ENCODE measurements at places on chromosomes 3 and 15.

DNA sequence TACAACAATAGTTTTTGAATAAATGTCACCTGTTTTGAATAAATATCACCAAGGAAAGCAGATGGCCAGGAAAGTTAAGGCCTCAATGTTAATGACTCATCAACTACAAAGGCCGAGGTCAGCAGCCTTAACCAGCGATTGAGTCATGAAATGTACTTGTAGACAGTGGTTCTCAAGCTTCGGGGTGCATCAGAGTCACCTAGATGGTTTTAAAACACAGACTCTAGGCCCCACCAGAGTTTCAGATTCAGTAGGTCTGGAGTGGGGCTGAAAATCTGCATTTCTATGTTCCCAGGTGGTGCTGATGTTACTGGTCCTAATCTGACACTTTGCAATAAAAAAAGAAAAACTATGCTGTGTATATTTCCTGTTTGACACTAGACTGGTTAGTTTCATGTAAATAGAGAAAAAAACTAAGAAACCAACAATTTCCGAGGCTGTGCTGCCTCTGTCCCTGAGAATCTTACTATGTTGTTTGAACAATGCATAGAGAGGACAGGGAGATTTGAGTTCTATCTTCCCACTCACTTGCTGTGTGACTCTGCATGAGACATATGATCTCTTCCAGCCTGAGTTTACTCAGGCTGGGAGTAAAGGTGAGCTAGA is 9.8 kb downstream of the RAB27A start:
- no peak for DNase-seq

GRCh38 chr15:65020419-65020818 is 9.0 kb downstream of the MTFMT start:
- DNase-seq: no peak

DNA sequence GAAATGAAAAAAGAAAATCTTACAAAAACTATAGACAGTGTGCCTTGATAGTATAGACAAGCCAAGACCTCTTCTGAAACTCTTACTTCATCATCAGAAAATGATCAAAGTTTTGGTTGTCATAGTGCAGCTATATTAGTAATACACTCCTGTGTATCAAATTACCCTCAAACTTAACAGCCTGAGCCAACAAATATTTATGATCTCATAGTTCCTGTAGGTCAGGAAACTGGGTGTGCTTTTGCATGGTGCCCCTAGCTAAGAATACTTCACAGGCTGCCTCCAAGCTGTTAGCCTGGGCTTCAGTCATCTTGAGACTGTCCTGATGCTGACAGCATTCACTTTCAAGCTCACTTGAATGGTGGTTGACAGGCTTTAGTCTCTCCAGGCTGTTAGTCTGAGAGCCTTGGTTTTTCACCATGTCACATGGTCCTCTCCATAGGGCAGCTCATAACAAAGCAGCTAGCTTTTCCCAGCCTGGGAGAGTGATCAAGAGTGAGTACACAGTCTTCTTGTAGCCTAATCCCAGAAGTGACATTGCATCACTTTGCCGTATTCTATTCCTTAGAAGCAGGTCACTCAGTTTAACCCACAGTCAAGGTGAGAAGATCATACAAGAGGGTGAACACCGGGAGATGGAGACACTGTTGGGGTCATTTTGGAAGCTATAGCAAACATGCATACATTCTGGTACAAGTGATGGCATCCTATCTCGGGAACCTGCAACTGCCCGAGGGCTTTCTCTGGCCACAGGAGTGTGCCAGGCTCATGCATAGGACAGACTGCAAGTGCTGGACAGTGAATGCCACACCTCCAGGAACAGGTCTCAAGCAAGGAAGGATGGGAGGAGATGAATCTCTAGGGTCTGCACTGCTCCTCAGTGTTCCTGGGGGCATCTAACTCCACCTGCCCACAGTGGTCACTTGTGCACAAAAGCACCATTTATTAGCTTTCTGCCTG is 173.4 kb upstream of the CADPS start:
- no peak for DNase-seq

DNA sequence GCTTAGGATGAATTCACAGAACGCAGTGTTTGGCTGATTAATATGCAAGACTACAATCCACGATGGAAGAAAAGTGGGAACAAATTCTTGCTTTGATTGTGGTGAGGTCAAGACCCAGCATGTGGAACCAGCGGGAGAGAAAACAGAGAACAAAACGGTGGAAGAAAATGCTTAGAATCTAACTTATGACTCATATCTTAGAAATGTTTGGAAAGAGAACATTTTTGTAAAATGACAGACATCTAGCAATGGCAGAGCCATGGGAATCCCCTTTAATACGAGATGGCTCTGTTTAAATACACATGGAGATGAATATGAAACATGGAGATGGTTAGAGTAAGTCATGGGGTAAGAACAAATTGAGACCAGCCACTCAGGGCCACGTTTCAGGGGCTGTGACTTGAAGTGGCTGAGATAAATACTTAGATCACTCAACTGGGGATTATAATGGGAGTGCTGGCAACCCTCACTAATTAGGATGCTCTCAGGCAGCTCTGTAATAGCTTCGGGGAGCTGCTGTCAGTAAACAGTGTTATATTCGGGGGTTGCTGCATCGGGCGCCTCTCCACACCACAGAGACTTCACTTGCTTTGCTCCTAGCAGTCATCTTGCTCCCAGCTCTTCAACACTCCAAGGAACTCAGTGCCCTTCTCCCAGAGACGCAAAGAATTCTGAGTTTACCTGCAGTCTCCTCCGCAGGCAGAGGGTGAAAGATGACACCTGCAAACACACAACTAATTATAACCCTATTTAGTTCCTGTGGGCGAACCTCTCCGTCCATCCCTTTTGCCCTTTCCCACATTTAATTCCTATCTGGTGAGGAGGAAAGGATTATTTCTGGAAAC is 68.0 kb upstream of the ONECUT1 start:
- no peak for DNase-seq

DNA sequence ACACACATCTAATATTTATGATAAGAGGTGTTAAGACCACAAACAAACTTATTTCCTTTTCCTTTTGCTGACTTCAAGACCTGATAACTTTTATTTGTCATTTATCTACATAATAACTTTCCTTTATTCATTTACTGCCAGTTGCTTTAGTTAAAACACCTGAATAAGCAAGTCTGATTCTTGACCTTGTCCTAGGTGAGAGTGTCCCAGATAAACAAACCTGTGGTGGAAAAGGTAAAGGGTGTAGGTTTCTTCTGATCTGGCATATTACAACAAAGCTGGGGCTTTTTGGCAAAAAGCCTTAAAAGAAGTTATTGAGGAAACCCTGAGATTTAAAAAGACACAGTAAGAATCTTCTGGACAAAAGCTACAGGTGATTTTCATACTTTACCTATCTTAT is 191.5 kb downstream of the ZBBX start:
- DNase-seq: no peak

DNA sequence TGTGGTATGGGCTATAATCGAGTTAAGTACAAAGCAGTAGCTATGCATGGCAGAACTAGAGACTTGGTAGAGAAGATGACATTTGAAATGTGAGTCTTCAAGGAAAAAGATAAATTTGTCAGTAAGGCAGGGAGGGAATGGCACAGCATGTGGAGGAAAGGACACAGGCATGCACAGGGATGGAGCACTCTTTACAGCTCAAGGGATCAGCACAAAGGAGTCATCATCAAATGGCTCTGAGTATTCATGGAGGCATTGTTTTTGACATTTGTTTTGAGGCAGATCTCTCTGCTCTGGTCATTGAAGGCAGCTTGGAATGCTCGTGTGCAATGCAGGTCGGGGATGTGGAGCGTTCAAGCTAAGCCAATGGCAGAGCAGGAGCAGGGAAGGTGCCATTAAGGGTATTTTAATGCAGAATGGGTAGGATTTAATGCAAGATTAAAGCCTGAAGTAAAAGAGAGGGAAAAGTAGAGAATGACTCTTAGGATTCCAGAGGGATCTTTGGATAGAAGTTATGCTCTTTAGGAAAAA is 213.0 kb downstream of the MYRIP start:
- DNase-seq: no peak

GRCh38 chr3:146540236-146540635 is 4.2 kb downstream of the PLSCR1 start:
- no peak for DNase-seq

GRCh38 chr3:178787960-178788359 is 251.7 kb downstream of the KCNMB2 start:
- DNase-seq: no peak

DNA sequence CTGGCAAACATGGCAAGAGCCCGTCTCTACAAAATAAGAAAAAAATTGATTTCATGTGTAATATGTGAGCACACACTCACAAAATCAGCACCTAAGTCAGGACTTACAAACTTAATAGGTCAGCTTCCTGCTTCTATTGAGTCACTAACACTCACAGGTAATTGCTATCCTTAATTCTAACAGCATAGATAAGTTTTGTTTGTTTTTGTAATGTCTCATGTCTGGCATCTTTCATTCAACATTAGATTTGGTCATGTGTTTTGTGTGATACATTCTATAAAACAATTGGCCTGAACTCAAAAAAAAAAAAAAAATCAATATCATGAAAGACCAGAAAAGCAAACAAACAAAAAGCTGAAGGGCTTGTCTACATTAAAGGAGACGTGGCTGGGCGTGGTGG is 564.7 kb downstream of the AGBL1 start:
- DNase-seq: no peak

GRCh38 chr3:24290596-24290995 is 204.1 kb downstream of the THRB start:
- DNase-seq: no peak

- DNase-seq: no peak
Observed at GRCh38 chr3:63244486-63244885, 33.6 kb upstream of the SYNPR start.

GRCh38 chr3:157290766-157291165 is 130.8 kb upstream of the CCNL1 start:
- no peak for DNase-seq

- no peak for DNase-seq
Observed at GRCh38 chr3:11072631-11073030, 80.1 kb downstream of the SLC6A1 start.

DNA sequence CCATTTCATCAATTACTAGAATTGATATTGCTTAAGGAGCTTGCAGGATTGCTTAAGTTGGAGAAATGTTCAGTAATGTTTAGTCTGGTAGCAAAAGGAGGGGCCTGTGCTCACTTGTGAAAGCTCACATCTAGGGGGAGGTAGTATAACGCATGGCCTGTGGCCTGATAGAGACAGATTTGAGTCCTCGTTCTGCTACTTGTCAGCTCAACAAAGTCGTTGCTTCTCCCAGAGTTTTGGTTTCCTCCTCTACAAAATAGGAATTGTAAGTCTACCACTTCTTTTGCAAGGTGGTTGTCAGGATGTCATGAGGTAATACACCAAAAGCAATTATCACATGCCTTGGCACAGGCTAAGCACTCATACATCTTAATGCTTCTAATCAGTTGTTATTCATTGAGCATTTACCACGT is 1.3 kb downstream of the ST3GAL6 start:
- DNase-seq: no peak

DNA sequence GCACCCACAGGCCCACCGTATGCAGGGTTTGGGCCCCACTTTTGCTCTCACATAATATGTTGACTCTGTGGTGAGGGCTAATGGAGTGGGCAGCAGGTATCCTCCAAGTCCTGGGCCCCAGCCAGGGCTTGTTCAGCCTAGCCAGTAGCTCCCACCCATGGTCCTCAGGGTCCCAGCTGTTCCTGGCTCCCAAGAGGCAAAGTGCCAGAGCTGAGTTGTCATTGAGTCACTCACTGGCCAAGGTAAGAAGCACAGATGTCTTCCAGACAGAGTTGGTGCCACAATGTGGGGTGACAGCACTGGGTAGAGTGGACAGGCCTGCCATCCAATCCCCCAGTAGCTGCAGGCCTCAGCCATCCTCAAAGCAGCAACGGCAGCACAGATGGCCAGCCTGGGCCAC is 4.3 kb downstream of the SHF start:
- no peak for DNase-seq

DNA sequence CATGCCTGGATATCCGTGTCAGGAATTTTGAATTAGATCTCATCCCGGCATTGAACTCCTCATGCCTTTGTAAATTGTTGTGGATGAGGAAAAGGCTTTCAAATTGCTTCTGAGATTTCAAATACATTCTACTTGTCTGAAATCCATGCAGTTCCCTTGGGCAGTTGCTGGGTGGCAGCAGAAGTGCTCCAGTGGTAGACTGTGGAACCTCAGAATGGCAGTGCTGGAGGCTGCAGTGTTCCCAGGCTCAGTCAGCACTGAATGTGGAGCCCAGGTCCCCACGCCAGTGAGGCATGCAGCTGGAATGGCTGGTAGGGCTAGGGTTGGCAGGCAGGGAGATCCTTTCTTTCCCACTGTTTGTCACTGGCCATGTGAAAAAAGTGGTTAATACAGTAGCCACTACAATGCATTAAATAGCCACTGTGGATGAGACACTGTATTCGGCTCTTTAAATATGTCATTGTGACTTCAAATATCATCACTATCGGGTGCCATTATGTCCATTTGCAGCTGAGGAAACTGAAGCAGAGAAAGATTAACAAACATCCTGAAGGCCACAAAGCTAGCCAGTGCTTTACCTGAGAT is 98.6 kb downstream of the TPRG1 start:
- peak; percentile 86 for DNase-seq

All from NCI-H2081 (cell line).